ENCODE measurements at places on chromosomes 4 and X.
A peak's percentile ranks its signal among the peaks of the same experiment; 100 is the strongest.

DNA sequence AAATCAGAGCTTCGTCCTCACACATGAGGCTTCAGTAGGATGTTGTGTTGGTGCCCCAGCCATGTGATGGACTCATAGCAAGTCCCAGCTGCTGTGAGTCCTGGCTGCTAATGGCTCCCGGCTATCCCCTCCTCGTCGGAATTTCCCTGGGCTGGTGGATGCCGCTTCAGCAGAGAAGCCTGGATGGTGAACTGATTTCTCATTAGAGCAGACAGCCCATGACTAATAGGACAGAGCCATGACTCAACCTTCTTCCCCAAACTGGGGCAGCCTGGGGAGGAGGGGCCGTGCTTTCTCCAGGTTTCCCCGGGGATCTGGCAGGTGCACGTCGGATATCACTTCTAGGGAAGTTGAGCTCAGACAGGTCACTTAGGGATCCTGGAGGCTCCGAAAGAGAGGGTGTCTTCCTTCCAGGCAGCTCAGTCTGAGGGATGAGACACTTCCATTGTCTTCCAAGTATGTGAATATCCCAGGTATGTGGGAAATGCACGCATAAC, 112.7 kb downstream of the ASMT start:
- no peak for DNase-seq

- peak; percentile 36 for DNase-seq
Measured at GRCh38 chr4:24583451-24584210, 723 bp downstream of the DHX15 start.

DNA sequence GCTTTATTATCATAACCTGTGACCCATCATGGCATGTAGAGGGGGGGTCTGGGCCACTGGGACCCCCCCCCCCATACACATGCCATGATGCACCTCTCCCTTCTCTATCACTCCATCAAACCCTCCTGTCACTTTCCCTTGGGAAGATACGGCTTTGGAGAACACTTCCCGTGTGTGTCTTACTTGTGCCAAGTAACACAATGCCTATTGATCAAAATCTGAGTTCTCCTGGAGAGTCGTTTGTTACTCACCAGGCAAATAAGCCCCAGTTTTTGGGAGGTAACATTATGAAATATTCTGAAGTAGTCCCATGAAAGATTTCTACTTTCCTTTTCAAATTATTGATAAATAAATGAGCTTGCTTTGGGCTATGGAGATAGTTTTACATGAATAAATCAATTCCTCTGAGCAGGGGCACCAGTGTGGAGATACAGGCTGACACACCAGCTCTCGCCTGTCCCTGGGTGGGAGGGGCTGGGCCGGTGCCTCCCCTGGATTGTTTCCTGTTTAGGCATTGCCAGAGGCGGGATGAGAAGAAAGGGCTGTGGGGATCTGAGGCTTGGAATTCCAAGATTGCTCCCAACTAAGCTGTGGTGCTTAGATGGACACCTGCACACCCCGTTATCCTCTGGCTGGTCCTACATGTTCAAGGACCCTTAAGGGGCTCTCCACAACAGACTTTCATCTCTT, 63.2 kb upstream of the WWC2 start:
- DNase-seq, result no peak

DNA sequence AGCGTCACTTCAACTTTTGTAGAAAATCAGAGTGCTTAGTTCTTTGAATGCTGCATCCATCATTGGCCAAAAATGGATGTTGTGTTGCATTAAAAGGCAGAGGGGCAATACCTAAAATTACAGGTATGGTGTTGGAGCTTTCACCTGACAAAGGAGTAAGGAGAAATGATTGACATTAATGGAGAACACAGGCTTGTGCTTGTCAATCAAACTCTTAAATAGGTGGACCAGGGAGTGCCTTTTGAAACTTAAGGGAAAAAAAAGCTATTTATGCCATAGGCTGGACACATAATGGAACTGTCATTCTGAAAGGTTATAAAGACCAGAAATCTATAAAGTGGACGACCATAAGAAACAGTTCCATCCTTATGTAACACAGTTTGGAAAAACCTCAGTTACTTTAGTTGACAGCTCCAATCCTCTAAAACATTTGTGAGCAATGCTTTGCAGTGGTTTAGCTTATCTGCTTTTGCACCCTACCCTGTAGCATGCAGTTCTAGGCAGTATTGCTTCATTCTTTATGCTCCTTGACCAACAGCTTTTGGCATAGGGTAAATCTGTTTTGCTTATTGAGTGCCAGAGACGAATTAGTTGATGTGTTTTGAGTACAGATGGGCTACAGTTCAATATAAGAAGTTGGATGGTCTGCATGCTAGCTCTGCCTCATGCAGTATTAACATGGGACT, 2.4 kb downstream of the HADH start:
- DNase-seq, result no peak

DNA sequence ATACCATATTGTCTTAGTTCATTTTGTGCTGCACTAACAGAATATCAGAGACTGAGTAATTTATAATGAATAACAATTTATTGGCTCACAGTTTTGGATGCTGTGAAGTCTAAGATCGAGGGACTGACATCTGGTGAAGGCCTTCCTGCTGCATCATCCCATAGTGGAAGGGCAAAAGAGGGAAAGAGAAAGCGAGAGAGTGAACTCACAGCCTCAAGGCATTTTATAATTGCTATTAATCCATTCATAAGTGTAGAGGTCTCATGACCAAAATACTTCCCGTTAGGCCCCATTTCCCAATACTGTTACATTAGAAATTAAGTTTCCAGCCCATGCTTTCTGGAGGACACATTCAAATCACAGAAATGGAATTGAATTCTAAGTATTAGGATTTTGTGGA, 554.4 kb downstream of the TRAM1L1 start:
- DNase-seq, result no peak

GRCh38 chrX:15619053-15619755, 18.4 kb upstream of the ACE2 start:
- no peak for DNase-seq

DNA sequence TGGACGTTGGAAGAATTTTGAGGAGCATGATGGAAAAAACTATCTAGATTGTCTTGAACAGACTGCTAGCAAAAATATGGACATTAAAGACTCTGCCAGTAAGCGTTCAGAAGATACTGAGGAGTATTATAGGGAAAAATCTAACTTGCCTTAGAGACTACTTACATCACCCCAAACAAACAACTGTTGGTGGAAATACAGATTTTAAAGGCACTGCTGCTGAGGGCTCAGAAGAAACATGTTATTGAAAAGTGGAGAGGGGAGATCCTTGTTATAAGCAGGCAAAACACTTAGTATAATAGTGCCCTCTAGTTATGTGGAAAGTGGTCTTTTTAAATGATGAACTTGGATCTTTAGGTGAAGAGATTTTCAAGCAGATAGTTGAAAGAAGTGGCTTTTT, 29.2 kb downstream of the MAD2L1 start:
- DNase-seq, result no peak

GRCh38 chr4:7173841-7174449, 18.4 kb upstream of the SORCS2 start:
- DNase-seq, result no peak

DNA sequence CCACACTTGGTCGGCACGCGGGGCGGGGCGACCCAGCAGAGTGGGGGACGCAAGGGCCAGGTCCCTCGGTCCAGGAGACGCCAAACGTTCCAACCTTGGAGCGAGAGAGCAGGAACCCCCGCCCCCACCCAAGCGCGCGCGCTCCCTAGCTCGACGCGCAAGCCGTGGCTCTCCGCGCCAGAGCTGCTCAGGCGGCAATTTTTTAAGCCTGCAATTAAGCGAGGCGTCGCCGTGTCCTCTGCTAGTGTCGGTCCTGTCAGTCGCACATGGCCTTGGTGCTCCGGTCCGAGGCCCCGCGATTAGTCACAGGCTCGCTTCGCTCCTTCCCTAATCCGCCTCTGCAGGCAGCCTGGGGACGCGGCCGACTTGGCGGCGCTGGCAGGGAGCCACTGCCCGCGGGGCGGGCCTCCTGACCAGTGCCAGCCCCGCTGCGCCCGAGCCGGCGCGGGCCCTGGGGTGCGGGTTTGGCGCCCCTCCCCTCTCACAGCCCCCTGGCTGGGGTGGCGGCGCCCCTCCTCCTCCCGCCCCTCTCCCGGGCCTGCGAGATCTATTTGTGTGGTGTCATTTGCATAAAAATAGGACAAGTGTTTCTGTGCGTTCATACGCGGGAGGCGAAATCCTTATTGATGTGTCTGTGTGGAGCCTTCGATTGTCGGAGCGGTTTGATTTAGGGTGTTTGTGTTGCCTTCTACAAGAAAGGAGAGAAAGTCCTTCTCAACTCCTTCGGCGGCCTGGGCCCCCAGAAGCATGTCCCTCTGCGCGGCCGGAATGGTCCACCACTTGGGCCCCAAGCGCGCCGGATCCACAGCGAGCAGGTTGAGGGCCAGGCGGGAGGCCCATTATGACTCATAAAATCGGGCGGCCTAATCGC, 9.8 kb upstream of the BCOR start:
- DNase-seq, result no peak

GRCh38 chrX:49991758-49992157, 69.4 kb downstream of the CLCN5 start:
- no peak for DNase-seq

GRCh38 chrX:99703473-99703872, 706.6 kb downstream of the PCDH19 start:
- DNase-seq, result no peak

DNA sequence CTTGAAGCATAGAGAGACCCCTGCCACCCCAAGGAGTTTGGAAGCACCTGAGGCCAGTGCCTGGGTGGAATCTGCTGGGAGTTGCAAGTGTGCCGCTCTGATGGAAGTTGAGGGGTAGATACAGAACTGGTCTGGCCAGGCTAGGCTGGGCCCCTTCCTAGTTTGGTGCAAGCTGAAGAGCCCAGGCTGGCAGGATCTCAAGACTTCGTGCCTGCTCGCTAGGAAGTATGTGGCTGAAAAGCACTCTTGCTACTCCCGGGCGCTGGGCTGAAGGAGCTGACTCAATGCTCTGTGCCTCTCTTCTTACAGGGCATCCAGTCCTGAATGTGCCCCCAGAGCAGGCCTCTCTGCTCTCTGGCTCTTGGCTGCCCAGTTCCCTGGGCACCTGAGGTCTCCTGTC, 51.7 kb upstream of the PJA1 start:
- no peak for DNase-seq
